ENCODE measurements at places on chromosomes 11 and 22. TPM values are rescaled to one million over a fixed set of nuclear protein-coding genes. Genes with fewer than 3 reads are reported as not detected.

DNA sequence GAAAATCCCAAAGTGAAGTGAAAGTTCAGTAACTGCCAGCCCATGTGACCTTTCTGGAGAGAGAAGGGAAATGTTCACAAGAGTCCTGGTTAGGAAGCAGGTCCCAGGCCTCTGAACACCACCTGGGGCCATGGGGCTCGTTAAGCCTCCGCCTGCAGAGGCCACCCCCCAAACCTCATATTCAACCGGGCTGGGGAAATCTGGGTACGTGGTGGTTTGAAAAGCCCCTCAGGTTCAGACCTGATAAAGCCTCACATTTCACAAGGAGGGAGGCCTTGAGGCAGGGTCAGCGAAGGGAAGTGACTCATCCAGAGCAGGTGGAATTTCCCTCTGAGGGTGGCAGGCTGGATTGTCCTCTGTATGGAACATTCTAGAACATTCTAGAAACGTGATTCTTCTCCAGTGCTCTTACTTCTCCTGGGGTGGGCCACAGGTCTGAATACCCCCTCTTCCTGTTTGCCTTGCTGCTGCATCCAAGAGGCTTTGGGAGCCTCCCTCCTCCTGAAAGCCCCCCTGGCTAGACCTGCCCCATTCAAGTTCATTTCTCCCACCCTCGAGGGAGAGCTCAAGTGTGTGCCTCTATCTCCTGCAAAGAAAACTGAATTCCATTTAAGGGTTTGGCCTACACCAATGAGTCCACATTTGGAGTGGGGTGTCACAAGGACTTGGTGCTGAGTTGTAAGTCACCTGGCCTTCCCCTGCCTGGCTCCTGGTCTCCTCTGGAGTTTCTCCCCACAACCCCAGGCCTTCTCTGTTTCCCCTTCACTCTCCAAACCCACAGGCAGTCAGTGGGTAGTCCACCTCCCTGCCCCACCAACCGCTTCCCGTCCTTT is 6.3 kb downstream of the FXYD2 start:
- DNase-seq, result no peak

- DNase-seq, result no peak
Observed at GRCh38 chr11:92702037-92702804, 267.2 kb upstream of the MTNR1B start.

- DNase-seq, result no peak
Observed at GRCh38 chr11:94445641-94446040, 44.4 kb upstream of the GPR83 start.

DNA sequence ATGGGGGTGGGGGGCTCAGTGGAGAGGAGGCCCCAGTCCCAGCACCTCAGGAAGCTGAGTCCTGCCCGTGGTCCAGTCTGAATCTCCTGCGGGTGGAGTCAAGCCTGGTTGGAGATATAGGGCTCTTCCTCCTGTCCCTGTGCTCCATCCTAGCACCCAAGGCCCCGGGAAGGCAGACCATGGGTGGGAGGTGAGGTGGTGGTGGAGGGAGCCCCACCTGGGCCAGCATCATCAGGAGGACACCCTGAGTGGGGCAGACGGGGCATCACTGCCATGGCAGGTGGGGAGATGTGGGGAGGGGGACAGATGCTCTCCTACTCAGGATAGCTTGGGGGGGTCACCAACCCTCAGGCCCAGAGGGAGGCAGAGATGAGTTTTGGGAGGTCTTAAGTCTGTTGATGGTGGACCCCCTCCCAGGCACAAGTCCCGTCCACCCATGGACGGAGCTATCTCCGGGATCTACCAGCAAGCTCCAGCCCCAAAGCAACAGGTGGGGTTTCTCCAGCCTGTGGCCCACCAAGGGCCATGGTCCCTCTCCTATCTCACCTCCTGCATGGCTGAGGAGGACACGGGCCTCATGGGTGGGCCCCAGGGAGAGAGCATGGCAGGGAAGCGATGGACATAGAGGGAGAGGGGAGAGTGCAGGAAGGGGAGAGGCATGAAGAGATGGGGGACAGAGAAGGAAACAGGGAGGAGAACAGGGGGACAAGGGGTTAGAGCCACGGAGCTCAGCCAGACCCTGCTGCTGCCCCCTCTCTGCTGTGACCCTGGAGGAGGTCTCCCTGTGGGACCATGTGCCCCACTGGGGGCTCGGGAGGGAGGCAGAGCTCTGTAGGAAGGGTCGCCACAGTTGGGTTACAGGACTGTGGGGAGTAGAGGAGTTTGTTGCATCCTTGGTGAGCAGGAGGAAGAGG is 1.3 kb downstream of the MRGPRE start:
- no peak for DNase-seq

DNA sequence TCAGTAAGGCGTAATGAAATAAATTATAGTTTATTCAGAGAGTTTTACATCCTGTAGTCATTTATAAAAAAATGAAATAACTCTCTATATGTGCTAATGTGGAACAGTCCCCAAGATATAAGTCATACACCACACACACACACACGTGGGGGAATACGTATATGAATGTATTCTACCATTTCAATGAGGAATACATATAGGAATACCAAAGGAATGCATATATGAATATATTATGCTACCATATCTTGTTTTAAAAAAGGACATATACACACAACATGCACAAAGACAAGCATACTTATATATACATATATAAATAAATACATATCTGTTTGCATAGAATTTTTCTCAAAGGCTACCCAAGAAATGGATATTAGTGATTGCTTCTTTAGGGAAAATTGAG is 39.6 kb upstream of the GRIK4 start:
- no peak for DNase-seq

DNA sequence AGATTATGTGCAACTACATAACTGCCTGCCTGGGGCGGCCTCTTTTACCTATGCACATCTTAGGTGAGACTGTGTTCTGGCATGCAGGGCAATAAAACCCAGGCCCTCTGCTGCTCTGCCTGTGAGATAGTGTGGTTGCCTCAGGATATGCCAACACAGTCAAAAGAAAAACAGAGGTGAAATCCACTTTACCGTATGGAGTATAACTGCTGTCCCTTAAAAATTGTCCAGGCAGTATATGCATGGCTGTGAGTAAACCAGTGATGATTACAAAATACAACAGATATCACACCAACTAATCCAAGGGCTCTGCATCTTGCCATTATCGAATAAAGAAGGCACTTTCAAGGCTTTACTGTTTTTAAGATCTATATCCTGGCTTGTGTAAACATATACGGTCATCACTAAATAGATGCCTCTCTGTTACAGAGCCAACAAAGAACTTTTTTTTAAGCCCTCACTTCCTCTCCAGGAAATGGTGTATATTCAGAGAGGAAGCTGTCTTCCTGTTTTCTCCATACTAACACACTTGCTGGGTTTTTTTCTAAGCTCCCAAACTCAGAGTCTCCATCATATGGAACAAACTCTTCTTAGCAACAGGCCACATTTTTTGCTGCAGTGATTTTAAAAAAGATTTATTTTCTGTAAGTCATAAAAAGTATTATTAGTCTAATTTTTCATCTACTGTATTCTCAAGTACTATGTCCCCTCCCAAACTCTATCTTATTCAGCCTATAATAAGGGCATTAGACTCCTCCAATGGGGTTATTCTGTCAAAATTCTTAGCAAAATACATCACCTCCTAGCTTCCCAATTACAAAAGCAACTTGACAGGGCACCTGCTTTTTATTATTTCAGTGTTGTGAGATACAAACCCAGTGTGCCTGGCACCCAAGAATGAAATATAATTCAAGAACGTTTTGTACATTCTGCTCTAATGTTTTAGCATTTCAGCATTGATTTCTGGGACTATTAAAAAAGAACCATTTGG is 135.2 kb downstream of the MAML2 start:
- DNase-seq, result no peak

DNA sequence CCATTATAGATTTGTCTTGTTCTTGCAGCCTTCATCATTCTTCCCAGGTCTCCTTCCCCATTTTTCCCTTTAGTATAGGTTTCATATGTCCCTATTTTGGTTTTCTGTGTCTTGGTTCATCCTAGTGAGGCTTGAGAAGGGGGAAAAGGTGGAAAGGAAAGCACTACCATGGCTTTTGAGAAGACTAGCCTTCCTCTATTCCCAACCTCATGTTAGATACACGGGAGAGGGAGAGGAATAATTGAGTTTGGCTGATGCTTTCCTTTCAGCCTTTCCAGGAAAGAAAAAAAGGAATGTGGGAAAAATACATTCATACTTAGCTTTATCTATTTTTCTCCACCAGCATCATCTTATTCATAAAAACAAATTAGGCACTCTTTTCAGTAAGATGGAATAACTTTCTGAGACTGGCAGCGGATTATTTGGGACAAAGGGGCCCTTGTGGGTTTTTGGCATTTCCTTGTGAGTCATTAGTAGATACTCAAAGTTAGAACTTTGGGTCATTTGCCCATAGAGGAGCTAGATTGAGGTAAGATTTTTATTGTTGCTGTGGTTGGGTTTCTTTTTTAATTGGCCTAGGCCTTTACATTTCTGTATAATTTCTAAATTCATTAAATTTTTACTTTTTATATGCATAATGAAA is 23.8 kb downstream of the CAPRIN1 start:
- no peak for DNase-seq

DNA sequence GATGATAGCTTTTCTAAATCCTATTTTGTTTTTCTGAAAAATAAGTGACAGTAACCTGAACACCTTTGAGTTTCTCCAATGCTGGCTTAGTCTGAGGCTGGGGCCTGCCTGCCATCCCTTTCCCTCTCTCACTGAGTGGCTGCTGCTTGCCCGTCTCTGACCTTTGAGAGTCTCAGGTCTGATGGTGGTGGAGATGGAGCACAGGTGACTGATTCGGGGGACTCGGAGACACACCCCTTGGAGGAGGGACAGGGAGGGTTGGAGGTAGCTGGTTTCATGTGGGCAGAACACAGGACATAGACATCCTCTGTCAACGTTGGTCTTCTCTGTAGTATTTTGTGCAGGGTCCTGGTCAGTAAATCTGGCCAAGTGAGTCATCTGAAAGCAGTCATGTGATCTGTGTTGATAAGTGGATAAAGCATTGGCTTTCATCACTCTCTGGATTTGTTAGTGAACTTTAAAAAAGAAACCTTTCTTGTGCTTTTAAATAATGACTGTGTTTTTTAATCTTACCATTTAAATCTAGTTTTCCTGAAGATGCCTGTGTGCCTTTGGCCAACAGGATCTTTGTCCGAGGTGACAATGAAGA is 47.1 kb upstream of the CLDN5 start:
- no peak for DNase-seq

- DNase-seq, result no peak
Observed at GRCh38 chr11:31651822-31652221, 142.3 kb downstream of the ELP4 start.

GRCh38 chr22:40009292-40009774 is 14.6 kb downstream of the FAM83F start:
- no peak for DNase-seq

CASP1 gene
- 66.7 TPM for total RNA-seq

RASL10A gene
- total RNA-seq, result not detected
